ENCODE measurements at places on chromosomes 6 and 20.

DNA sequence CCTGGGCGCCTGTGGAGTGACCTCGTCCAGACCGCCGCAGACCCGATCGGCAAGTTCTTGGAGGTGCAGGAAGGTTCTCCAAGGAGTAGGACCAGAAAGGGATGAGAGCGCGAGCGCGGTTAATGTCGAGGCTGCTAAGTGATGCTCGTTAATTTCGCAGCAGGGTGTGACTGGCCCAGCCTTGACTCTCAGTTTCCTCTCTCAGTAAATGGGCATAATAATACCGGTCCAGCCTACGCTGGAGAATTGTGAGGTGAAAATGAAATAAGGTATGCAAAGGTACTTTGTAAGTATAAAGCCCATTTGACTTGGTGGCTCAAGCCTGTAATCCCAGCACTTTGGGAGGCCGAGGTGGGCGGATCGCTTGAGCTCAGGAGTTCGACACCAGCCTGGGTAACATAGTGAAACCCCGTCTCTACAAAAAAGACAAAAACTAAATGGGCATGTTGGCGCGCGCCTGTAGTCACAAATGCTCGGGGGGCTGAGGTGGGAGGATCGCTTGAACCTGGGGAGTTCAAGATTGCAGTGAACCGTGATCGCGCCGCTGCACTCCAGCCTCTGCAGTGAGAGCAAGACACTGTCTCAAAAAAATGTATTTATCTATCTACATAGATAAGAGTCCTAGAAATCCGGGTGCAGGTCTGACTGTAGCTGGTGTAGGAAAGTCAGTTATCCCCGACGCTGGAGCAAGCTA, 634 bp upstream of the BTBD9 start:
- peak; percentile 10 for DNase-seq

GRCh38 chr6:148508401-148509041, 165.9 kb downstream of the SASH1 start:
- DNase-seq, result no peak

DNA sequence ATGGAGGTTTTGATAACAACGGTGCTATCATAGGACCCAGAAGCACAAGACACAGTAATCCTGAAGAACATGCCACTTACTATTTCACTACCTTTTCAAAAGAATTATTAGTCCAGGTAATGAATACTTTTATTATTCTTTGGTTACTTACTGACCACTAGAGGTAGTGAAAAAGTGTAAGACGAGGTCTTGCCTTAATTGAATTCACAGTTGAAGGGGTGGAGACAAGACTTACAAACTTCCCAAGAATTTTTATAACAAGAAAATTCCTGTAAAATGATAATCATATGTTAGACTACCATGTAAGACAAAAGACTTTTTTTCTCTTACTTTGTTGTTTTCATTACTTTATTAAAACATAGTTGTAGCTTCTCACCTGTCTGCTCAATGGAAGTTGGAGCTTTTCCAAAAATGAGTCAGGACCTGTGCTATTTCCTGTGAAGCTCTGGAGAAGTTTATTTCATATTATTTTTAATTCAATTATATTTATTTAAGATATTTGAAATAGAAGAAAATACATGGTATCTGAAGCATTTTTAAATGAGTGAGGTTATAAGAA, 52.4 kb downstream of the DOP1A start:
- no peak for DNase-seq

GRCh38 chr6:135268740-135269139, 87.6 kb downstream of the MYB start:
- no peak for DNase-seq

- no peak for DNase-seq
Observed at GRCh38 chr6:74133073-74133472, 437.1 kb downstream of the CD109 start.

DNA sequence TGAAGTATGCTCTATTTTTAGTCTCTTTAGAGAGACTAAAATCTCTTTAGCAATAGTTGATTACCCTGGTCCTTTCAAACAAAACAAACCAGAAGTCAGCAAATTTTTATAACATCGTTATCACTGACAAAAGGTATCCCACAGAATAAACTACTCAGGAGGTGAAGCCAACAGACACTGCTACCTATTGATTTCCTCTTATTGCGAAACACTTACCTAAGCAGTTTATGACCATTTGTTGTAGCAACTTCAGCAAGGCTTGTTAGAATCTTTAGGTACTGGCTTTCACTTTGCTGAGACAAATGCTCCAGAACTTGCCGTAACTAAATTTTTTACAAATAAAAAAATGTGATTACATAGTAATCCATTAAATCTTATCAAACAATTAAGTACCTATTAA, 64.4 kb downstream of the HACE1 start:
- no peak for DNase-seq
